SW 1271 (cell line): ENCODE measurements at places on chromosomes 1 and 21.

- DNase-seq: no peak
Observed at GRCh38 chr21:33259995-33260394, 6.2 kb upstream of the IL10RB start.

GRCh38 chr21:44382536-44382935 lies 29.1 kb downstream of the TRPM2 start:
- no peak for DNase-seq

DNA sequence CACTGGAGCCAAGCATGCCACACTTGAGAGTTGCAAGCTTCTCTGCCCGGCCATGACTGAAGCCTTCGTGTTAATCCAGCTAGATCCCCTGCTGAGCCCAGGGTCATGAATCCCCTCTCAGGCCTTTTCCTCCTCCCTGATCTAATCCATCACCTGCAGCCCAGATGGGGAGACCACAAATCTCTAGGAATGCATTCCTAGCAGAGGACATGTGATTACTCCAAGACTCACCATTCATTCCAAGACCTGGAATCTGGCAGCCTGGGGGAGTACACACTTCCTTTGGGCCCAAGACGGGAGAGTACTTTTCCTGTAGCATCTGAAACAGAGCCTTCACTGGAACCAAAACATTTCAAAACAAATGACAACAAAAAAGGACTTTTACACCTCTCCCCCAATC lies 269.3 kb upstream of the NFIA start:
- no peak for DNase-seq

- DNase-seq: peak; percentile 94
Observed at GRCh38 chr1:90402893-90403849, 313.9 kb downstream of the BARHL2 start.

- no peak for DNase-seq
Observed at GRCh38 chr1:102776071-102776470, 332.3 kb downstream of the COL11A1 start.

GRCh38 chr1:199472018-199472417 lies 555.5 kb upstream of the NR5A2 start:
- DNase-seq: no peak

GRCh38 chr1:112605633-112606327 lies 13.2 kb downstream of the ST7L start:
- DNase-seq: no peak

GRCh38 chr1:212553676-212554075 lies 54.9 kb upstream of the ATF3 start:
- DNase-seq: no peak

DNA sequence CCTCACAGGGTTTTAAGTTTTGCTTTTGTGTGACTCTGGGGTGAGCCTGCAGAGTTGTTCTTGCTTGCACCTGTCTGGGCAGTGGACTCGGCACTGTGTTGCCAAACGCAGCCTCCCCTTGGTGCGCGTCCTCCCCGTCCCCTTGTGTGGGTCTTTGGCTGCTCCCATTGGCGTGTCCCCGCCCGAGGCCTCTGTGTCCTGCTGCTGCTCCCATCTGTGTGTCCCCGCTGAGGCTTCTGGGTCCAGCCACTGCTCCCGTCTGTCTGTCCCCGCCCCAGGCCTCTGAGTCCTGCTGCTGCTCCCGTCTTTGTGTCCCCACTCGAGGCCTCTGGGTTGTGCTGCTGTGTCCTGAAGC lies 62.8 kb downstream of the PCNT start:
- no peak for DNase-seq

DNA sequence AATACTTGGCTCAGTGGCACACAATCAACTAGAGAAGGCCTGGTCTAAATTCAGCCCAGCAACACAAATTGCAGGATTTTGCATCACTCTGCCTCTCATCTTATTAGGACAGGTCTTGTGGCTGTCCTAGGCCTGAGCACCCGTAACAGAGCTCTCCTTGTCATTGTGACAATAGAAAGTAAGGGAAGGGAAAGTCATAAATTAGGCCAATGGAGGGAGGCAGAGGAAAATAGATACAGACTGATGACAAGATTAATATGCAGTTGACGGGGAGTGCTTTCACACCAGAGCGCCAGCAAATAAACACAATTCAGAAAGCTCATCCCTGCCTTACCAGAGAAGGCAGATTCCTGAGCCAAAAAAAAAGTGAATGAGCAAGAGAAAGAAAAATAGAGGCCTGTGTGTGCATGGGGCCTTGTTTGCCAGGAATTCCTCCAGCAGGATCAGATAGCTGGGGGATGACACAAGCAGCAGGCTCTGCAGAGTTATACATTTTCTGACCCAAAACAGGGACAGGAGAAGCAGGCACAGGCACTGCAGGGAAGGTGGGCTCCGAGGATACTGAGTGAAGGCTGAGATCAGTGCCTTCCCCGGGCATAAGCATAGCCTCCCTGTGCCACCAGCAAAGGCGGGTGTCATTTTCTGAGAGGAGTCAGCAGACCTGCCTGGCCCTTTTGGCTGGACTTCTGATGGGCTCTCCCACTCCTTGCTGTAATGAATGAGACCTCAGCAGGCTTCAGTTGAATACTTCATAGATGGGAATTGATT lies 110.0 kb upstream of the SPAG17 start:
- DNase-seq: no peak

- no peak for DNase-seq
Observed at GRCh38 chr1:161941726-161942436, 81.8 kb downstream of the OLFML2B start.

DNA sequence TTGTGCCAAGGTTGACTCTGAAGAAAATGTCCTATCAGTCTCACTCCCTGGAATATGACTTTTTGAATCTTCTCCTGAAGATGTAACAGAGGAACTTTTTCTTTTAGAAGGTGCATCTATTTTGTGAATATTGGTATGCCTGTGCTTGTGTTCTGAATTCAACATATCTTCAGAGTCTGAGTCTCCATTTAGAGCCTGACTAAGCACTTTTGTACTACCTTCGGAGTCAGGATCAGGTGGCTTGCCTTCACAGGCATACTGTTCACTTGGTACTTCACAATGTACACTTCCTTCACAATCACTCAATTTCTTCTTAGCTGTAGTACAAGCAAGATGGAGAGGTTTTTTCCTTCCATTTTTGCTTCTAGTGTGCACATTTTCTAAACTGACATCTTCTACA lies 13.6 kb upstream of the PSMG1 start:
- no peak for DNase-seq

DNA sequence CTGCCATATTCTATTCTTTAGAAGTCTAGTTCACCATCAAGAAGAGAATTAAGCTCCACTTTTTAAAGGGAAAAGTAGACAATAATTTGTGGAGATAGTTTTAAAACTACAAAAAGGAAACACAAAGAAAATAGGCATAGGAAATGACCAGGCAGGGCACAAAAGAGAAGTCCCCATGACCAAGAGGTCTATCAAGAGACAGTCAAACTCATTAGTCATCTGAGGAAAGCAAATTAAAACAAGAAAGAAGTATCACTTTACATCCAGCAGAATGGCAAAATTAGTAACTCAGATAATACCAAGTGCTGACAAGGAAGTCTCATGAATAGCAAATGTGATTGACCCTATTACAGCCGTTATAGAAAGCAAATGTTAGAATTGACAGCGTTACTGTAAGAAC lies 243.7 kb upstream of the SNX7 start:
- DNase-seq: no peak

DNA sequence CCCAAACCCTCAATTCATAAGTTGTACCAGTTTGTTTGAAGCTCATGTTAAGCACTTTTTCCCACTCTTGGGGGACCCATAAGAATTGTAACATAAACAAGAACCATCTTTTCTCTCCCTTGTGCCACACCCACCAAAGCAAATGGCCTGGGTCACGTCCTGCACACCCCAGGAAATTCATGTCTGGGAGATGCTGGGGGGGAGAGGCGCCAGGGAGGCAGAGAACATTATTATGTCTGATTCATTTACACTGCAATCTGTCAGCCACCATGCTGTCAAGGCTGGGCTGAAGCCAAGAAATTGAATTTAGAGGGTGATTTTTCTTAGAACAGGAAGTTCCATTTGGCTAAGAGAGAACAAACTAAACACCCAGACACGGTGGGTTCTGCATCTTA lies 37.2 kb upstream of the IPO9 start:
- DNase-seq: no peak

DNA sequence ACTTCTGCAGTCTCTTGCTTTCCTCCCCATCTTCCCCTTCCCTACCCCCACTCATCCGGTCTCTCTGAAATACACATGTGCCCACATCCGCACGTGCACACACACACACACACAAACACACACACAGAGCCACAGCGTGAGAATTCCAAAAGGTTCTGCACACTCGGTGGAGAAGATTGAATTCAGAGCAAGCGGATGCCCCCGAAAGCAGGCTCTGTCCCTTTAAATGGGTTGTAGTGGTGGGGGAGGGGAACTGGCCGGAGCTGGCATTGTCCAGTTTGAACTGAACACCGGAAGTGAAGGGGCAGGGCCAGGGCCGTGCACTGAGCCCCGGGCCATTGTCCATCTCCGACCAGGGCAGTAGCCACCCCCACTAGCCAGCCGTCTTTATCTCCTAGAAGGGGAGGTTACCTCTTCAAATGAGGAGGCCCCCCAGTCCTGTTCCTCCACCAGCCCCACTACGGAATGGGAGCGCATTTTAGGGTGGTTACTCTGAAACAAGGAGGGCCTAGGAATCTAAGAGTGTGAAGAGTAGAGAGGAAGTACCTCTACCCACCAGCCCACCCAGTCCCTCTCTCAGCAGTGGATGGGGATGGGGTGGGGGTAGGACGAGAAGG lies 1.3 kb upstream of the LIN28A start:
- no peak for DNase-seq
